ENCODE measurements at places on chromosomes 7 and 10.

DNA sequence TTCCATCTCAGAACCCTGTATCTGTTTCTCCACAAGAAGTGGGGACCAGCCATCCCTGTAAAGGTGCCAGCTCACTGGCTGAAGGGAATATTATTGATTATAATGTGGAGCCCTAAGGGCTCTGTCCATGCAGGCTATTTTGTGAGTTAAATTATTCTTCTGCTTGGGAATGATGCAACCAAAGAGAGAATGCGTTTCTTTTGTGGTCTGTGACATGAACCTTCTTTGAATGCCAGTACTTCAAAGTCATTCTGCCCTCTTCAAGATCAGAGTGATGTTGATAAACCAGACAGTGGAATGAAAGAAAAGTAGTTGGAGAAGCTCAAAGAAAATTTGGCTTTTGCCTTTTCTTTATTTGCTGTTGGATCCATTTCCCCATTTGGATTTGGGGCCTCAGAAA, 995.2 kb downstream of the KCNMA1 start:
- DNase-seq = no peak

DNA sequence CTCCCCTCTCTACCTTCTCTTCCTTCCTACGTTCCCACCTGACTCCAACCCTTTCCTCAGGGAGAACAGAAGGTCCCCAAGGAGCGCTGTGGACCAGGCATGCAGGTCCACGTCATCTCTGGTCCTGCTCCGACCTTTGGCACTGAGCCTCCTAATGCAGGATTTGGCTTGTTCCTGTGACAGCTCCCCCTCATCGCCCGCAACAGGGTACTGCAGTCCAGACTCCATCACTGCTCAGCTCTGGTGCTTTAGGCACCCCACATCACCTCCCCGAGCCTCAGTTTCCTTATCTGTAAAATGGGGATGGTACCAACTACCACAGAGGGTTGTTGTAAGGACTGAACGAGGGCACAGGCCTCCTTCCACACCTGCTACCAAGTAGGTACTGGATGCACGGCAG, 54.6 kb downstream of the FHIP2A start:
- DNase-seq = no peak

GRCh38 chr7:106050746-106051117, 61.4 kb downstream of the SYPL1 start:
- DNase-seq = no peak

DNA sequence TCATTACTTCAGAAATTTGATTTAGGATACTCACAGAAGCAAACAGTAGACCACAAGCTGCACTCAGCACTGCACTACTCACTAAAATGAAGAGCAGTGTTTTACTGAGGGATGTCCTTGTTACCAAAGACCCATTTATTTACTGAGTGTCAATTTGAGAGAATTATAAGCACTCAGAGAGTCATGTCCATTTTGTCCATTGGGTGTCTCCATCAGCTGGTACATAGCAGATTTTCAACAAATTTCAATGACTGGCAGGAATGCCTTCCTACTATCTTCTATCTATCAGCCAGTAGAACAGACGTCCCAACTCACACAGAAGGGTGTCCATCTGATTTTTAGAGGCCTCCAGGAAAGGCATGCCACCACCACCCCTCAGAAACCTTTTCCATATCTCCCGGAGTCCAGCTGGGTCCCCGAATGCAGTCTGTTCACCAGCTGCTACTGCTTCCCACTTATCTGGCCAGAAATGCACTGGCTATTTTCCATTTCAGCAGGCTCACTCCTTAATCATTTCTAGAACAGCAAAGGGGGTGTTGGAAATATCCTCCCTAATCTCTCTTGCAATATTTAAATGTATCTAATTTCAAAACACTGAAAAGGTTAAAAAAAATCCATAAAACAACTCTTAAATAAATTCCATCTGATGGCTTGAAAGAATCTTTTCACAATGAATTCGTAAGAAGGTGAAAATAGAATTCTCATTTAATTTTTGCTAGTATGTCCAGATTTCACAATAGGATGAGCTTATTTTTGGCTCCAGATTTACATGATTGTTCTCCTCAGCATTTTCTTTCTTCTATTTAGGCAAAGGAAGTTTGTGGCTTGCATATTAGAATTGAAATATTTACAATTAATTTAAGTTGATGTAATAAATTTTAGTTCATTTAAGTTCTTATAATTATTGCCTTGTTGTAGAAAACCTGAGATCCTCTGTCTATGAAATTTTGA, 1164.0 kb upstream of the CELF2 start:
- DNase-seq = no peak

DNA sequence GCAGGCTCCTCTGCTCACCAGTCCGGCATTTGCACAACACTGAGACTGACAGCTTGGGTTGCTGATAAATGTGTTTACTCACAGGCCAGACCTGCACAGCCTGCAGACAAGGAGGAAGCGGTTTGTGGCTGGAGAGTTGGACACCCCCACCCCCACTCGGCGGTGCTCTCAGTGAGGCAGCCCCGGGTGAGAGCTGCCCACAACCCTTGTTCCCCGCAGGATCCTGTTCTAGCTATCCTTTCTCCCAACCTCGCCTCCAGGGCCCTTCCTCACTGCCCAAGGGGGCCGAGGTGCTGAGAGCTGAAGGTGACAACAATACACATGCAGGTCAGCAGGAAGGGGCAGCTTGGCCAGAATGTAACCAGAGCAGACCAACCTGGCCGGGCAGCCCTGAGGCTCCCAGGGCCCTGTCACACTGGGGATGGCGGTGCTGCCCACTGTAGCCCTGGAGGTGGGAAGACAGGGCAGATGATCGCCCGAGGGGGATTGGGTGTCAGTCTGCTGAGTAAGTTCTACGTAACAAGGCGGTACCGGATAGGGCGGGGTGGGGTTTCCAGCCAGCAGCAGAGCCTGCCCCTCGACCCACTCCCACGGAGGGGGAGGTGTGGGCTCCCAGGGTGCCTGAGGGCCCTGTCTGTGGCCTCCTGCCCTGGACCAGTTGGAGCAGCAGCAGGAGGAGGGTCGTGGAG, 2.1 kb upstream of the ADAM8 start:
- DNase-seq = no peak

- DNase-seq = no peak
Observed at GRCh38 chr10:130105724-130106123, 4.9 kb downstream of the C10orf143 start.

DNA sequence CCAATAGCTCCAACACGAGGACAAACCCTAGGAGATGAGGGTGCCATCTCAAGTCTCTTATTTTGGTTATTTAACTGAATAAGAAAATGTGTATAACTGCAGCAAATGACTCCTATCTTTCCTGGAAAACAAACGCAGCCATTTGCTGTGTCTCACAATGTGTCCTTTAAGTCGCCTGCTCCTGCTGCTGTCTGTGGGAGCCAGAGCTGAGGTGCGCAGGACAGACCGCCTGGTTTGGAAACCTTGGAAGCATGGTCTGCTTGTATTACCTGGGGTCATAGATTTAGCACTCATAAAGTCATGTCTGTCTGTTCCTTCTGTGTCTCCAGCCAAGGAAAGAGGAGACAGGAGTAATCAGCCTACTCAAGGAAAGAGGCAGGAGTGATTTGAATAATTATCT, 760.2 kb downstream of the GRID1 start:
- no peak for DNase-seq

DNA sequence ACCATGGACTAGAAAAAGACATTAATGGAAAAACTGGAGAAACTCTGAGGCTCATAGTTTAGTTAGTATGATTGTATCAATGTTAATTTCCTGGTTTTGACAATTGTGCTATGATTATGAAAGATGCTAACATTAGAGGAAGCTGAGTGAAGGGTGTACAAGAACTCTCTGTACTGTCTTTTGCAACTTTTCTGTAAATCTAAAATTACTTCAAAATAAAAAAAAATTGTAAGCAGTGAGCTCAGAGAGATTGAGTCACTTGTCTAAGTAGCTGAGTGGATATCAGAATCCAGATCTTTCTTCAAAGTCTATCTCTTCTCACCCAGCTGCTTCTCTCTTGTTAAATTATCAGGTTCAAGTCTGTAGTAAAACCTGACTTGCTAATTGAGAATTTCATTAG, 181.1 kb downstream of the PLCE1 start:
- DNase-seq = no peak

Measured in stimulated activated CD4-positive, alpha-beta T cell treated with anti-CD3 and anti-CD28 coated beads, Interleukin-1b, Interleukin-23, amount 100 ng/mL, for 4 hours (primary cell).